ENCODE measurements at places on chromosomes 1 and 21.

GRCh38 chr1:194698908-194699318, 1512.5 kb upstream of the B3GALT2 start:
- DNase-seq = no peak

- no peak for DNase-seq
These were observed 101.5 kb upstream of the RUNX3 start for GRCh38 chr1:25031601-25031965.

DNA sequence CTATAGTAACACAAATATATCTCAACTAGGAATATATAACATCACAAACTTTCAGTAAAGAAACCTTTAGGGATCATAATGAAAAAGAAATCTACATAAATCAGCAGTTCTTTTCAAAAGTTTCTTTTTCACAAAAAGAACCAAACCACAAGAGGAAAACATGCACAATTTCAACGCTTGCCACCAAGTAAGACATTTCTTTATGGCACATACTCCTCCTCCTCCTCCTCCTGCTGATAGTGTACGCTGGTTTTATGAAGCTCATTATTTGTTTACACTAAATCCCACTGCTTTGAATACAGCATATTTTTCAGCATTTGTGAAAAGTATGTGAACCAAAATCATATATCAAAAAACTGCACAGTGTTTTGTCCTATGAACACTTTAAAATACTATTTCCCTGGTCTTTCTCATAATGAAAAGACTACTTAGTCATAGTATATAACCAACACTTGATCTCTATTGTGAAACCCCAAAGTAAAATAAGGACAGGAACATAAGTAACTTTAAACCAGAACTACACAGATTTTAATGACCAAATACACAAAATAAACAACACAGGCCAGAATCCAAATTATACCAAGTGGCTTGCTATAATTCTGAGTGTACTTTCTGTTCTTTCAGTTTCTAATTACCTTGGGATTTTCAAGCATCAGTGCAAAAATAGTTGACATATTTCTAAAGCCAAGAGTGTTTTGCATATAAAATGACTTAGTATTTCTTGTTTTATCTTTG, 184.2 kb downstream of the EIF4G3 start:
- DNase-seq = no peak

DNA sequence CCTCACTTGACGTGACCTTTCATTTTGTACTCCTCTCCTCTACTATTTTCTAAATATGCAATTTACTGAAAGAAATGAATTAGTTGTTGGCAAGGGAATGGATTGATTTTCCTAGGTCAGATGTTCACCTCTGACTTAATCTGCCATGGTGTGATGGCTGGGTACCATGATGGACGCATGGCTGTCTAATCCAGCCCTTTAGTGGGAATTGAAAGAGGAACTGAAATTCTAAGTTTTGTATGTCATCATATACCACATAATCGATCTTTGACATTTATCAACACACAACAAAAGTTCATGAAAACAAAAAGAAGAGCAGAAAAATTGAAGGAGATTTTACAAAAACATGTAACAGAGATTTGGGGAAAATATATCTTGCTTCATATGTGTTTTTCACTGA, 331.3 kb upstream of the SNX7 start:
- DNase-seq = no peak

DNA sequence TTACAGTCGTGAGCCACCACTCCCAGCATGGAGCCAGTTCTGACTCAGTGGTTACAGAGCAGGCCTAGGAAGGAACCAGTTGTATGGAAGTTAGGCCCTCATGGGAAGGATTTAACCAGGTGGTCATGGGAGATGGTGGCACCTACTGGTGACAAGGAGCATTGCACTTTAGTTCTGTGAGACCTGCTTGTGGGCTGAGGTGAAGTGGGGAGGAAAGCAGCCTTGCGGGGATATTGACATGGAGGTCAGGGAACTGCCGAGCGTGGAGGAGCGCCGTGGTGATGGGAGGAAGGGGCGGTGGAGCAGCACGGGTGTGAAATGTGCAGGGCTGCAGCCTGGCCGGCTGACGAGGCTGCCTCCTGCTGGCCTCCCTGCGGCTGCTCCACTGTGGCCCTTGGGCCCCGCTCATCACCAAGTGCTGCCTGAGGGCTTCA, 100.4 kb downstream of the GALNT2 start:
- peak; percentile 47 for DNase-seq

DNA sequence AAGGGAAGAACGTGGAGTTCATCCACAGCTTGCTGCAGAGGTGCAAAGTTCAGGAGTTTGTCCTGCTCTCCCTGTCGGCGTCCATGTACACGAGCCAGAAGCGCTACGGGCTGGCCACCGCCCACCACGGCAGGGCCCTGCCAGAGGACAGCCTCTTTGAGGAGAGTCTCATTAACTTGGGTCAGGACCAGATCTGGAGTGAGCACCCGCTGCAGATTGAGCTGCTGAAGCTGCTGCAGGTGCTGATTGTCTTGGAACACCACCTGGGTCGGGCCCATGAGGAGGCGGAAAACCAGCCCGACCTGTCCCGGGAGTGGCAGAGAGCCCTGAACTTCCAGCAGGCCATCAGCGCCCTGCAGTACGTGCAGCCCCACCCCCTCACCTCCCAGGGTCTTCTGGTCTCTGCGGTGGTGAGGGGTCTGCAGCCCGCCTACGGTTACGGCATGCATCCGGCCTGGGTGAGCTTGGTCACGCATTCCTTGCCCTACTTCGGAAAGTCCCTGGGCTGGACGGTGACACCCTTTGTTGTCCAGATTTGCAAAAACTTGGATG, 73.8 kb upstream of the MORC3 start:
- DNase-seq = no peak
